Kidney epithelial cell (primary cell): ENCODE measurements at places on chromosomes 4 and X.

GRCh38 chr4:41305476-41305875 lies 48.7 kb downstream of the UCHL1 start:
- no peak for DNase-seq

- no peak for DNase-seq
These were observed 674 bp downstream of the GNPDA2 start for GRCh38 chr4:44725726-44726037.

DNA sequence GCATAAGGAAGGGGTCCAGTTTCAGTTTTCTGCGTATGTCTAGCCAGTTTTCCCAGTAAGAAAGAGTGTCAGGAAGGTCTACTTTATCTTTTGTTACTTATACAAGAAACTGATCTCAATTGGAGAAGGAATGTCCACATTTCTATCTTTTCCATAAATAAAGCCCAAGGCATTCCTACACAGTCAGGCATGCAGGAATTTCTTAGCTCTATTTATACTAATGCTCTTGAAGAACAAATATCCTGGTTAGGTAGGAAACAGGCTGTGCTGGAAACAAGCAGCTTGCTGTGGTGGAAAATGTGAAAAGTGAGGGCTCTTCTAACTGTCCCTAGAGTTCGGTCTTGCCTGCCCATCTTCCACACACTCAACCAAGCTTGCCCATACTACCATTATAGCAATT lies 37.9 kb upstream of the PITX2 start:
- no peak for DNase-seq

DNA sequence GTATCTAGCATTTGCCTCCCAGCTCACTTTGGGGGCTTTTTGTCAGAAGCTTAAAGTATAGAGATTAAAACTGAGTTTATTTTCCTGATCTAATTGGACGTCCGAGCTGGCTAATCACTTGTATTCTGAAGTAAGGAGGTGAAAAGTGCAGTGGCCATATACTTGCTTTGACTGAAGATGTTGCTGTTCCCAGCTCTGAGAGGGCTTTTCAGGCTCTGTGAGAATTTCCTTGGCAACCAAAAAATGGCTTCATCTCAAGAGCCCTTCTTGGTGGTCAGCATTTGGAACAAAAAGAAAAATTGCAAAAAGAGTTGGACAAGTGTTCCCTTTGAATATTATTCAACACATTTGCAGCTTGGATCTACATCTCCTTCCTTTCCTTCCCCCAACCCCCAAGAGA lies 67.0 kb downstream of the SLC4A4 start:
- DNase-seq = no peak

GRCh38 chr4:181478656-181479055 lies 764.5 kb upstream of the TENM3 start:
- DNase-seq = no peak

GRCh38 chr4:34850421-34850820 lies 1393.9 kb downstream of the ARAP2 start:
- no peak for DNase-seq

- no peak for DNase-seq
These were observed 111.1 kb upstream of the JADE1 start for GRCh38 chr4:128698386-128698785.

- DNase-seq = peak; percentile 34
These were observed 231.1 kb downstream of the STPG2 start for GRCh38 chr4:97912156-97912555.
